ENCODE measurements at places on chromosomes 7 and 10.

- DNase-seq = no peak
Measured at GRCh38 chr7:35263396-35263795, 9.5 kb upstream of the TBX20 start.

GRCh38 chr7:115574681-115575291, 455.8 kb downstream of the TFEC start:
- DNase-seq = no peak

- no peak for DNase-seq
Measured at GRCh38 chr10:129501652-129502436, 34.8 kb downstream of the MGMT start.

DNA sequence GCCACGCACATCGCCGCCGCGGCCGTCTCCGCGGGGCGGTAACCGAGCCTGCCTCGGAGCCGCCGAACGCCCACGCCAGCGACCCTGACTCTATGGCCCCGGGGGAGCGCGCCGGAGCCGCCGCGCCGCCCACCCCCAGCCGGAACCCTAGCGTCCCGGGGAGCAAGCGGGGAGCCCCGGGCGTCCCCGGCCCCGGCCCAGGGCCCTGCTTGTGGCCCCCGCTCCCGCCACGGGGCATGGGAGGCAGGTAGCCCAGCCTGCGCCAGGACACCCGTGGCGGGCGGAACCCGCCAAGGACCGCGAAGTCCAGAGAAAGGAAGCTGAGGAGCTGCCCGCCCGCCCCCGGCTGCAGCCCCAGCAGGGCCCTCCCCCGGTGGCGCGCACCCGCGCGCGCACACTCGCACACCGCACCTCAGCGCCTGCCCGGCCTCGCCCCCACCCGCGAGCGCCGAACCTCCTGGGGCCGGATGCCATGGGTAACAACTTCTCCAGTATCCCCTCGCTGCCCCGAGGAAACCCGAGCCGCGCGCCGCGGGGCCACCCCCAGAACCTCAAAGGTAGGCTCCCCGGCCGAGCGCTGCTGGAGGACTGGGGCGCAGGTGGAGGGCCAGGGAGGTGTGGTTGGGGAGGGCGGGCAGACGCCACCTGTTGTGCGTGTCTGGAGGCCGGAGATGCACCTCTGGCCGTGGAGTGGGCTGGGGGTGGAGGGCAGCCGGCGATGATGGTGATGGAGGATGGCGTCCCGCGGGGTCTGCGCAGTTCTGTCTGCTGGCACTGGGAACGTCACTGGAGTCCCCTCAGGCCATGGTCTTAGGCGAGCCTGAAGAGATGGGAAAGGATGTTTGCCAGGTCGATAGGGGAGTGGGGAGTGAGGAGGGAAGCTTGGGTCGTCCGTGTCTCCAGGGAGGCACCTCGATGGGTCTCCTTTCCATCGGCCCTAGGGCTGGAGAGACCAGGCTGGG, 692 bp downstream of the NEURL1 start:
- DNase-seq = no peak

DNA sequence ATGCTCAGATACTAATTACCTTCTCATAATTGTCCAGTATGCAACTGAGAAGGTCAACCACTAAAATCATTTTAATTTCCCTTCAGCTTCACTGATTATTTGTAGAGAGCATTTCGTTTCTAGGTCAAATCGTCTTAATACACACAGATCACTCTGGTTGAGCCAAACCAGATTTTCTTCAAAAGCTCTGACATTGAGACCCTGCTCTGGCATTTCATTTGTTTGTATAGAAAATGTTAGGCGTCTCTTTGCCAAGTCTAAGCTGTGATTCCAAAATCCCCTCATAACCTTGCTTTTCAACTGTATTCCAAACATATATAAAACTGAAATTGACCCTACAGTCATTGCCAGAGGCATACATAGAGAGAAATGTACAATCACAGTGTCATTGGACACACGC, 520.0 kb downstream of the CNTNAP2 start:
- no peak for DNase-seq

DNA sequence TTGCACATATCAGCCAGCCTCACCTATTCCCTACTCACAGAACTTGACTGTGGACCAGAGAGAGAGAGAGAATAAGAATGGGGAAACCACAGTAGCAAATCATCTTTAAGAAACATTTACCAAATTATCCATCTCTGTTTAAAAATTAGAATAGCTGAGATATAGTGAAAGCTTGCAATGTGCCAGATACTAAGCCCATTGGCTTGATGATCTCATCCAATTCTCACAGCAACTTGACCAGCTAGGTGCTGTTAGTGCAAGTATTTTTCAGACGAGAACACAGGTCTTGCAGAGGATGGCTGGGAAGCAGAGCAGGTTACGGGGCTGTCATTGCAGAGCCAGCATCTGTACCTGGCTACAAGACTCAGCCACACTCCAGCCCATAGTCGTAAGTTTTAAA, 50.9 kb downstream of the KLF6 start:
- no peak for DNase-seq

- no peak for DNase-seq
Measured at GRCh38 chr10:121112136-121112535, 261.0 kb downstream of the WDR11 start.

GRCh38 chr7:129376778-129377700, 57.2 kb upstream of the STRIP2 start:
- no peak for DNase-seq

DNA sequence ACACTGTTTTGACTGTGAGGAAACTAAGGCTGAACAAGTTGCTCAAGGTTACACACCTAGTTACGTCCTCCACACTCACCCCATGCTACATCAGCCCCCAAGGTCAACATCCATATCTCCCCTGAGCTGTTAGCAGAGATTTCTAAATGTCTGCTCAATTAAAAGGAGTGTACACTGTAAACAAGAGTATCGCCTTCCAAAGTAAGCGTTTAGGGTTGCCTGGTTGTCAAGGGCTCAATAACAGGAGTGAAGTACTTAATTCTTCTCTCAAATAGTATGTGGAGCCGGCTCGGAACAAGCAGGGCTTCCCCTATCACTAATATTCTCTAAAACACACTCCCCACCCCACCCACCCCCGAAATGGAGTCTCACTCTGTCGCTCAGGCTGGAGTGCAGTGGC, 412.8 kb upstream of the GALNT17 start:
- no peak for DNase-seq

- DNase-seq = no peak
Measured at GRCh38 chr10:114561008-114561523, 97.0 kb downstream of the ABLIM1 start.

DNA sequence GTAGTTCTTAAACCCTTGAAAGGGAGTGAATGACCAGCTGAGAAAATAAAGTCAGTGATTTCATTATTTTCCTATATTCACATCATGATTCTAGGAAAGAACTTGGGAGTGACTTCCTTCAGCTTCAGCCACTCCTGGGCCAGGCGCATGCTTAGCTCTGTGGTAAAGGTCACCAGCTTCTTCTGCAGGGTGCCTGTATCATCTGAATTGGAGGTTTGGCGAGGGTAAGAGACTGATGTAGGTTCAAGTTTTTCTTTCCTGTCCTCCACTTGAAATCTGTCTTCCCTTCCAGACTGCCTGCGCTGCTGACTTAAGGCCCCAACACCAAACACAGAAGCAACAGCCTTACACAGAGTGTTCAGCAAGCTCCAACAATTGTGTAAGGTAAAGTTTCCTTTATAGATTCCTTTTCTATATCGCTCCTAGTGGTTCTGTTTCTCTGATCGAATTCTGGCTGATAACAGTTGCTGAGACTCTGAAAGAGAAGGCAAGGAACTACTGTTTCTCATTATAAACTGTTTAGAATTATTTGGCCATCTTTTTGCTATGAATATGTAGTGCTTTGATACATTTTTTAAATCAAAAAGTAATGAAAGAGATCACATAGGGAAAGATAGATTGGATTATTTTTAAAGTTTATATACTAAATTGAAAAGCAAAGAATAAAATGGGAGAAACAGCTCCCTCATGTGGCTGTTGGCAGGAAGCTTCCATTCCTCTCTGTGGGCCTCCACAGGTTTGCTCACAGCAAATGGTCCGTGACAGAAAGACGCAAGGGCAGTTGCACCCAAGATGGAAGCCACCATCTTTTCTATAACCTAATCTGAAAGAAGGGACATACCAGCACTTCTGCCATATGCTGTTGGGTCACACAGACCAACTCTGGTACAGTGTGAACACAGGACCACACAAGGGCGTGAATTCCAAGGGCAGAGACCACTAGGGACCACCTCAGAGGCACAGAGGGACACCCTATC, 14.0 kb downstream of the GATAD1 start:
- DNase-seq = no peak

DNA sequence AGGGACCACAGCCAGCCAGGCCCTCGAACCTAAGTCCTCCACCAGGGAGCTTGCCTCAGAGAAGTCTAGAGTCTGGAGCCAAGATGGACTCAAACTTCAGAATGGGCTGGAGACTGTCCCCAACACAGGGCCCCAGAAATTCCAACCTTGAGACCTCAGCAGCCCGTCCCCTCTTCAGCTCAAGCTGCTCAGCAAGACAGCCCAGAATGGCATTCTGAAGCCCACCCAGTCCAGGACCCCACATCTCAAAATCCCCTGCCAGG, 15.9 kb downstream of the KCNH2 start:
- DNase-seq = no peak

DNA sequence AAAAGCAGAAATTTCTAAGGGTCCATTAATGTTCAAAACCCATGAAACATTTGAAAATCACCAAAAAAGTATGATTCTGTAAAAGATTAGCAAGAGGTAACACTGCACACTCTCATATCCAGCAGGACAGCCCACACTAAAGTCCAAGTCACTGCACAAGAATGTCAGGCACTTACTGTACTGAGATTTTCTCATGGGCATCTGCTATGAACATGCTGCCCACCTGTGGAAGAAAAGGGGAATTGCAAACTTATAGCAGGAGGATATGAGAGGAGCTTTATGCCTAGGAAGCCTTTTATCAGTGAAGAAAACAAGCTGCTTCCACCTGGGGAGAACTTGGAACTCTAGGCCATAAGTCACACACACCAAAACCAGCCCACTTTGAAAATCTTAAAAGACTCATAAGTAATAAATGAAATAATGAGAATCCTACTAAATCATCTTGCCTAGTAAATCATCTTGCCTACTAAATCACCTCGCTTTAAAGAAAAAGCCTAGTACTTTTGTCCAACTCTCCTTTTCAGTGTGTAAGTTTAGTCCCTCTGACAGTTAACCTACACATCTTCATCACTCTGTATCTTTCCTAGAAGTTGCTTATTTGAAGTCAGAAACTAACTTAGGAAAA, 46.1 kb downstream of the ARMH3 start:
- peak; percentile 78 for DNase-seq

DNA sequence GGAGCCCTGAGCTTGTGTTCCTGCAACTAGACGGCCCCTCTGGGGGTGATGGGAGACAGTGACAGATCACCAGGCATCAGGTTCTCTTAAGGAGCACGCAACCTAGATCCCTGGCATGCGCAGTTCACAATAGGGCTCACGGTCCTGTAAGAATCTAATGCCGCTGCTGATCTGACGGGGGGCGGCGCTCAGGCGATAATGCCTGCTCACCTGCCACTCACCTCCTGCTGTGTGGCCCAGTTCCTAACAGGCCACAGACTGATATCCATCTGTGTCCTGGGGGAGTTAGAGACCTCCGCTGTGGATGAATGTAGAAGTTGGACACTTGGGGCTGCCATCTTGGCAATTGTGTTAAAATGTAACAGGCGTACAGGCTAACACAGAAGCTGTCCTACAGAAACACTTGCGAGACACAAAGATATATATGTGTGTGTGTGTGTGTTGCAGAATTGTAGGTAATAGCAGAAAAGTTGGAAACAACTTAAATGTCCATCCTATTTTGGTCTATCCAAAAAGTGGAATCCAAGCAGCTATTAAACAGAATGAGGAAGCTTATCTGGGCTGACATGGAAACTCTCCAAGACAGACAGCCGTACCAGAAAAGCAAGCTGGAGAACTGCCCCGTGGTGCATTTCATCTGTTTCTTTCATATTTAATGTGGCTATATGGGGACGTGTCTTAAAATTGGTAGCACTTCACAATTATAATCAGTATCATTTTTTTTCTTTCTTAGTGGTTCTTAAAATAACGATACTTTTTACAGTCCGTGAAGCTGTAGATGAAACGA, 82.8 kb downstream of the MKI67 start:
- DNase-seq = no peak

DNA sequence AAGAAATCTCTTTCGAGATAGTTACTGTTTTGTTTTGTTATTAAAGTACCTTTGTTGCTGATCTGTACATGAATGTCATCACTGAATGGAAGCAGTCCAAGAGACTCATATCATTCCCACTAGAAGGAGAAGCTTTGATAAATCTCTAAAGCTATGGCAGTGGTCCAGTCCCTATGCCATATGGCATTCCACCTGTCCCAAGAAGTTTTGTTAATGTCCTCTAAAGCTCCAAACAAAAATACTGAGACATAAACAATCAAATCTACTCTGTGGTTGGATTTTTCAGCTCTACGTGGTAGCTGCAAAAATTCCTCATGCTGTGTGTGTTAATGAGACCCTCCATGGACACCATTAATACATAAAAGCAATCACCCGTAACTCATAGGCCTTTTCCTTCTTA, 94.1 kb downstream of the LRRN3 start:
- no peak for DNase-seq

GRCh38 chr10:7036951-7037350, 373.9 kb downstream of the SFMBT2 start:
- no peak for DNase-seq

GRCh38 chr7:99133766-99134564, 9.9 kb downstream of the SMURF1 start:
- DNase-seq = no peak

GRCh38 chr7:107560898-107561516, 2.7 kb downstream of the COG5 start:
- peak; percentile 77 for DNase-seq

DNA sequence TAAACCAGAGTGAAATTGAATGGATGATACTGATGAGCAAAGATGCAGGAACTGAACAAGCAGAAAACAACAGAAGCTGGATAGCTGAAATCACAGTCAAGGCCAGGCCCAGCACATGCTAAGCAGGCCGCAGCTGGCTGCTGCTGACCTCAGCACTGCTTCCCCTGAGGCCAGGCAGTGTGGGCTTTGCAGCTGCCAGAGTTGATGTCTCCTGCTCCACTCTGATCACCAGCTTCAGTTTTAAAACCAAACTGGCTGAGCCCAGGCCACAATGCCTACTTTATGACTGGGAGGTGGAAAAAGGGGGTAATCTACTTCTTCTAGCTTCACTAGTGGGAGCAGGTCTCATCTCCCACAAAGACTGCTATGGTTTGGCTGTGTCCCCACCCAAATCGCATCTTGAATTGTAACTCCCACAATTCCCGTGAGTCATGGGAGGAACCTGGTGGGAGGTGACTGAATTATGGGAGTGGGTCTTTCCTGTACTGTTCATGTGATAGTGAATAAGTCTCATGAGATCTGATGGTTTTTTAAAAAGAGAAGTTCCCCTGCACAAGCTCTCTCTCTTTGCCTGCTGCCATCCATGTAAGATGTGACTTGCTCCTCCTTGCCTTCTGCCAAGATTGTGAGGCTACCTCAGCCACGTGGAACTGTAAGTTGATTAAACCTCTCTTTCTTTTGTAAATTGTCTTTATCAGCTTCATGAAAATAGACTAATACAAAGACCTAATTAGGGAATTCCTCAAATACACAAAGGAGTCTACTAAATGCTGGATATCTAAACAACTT, 136.4 kb upstream of the ITGB1 start:
- no peak for DNase-seq

All from bone marrow (tissue), 2 donors.